Substantia nigra (tissue), 51 donors: ENCODE measurements at places on chromosomes 3 and 15.

DNA sequence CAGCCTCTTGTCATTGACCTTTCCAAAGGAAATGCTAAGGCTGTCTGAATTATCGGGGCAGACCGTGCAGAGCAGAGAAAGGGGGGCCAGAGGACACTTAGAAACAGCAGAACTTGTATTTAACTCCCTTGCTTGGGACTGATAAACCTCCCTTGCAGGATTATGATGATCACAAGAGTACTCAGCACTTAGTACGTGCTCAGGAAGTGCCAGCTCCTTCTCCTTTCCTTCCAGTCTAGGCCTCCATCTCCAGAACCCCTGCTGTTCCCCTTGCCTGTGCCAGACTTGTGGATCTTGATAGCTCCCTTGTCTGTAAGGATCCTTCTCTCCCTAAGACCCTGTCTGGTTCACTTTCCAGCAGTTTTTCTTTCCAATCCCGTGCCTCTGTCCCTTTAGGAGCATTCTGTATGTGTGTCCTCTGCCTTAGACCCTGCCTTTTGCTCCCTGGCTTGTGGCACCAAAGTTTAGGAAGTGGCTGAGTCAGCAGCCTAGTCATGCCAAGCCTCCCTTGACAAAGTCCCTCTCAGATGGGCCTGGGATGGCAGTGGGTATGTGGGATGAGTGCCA lies 747 bp downstream of the SORD start:
- DNase-seq, result no peak

DNA sequence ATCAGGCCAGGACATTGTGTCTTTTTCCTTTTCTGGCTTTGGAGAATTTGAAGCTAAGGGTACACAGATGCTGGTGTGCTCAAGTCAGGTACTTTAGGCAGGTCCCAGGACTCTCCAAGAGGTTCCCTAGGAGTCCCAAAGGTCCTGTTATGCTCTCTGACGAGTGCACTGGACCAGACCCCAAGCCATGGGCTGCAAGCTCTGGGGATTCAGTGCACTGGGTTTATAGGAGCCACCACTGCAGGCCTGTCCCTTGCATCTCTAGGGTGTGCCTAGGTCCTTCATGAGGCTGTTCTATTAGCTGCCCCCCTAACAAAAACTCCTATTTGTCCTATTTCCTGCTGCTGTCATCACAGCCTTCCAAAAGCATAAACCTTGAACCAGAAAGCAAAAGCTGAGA lies 31.9 kb upstream of the BFSP2 start:
- no peak for DNase-seq

GRCh38 chr3:128485282-128486204 lies 7.5 kb downstream of the GATA2 start:
- DNase-seq, result no peak

DNA sequence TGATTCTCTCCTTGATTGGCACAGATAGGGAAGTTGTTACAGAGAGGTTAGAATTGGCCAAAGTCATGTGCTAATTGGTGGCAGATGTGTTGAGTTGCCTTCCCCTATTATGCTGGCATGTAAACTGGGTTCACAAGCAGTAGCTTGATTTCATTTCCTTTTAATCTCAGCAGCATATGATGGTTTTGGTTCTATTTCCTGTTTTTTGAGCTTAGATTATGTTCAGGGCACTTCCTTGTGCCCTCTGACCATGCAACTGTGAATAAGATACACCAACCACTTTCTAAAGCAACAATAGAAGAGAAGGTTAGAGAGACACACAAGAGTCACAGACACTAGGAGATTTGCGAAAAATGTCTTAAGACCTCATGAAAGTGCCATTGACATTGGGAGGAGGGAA lies 16.5 kb downstream of the HPS3 start:
- DNase-seq, result no peak

DNA sequence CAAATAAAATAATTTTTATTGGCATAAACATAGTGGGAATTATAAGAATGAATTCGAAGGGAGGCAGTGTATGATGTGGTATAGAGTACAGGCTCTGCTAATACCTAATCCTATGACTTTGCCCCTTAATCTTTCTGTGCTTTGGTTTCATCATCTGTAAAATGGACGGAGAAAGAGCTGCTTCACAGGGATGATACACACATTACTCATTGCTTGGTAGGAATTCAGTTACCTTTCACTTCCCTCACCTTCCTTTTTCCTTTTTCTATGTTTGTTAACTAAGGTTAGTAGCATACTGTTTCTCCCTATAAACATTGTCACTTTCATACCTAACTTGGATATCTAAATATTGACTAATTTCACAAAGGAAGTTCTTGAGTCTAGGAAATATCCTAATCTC lies 36.2 kb downstream of the LEKR1 start:
- DNase-seq, result no peak

- DNase-seq, result no peak
These were observed 842 bp downstream of the FSTL1 start for GRCh38 chr3:120449701-120450599.
